Panc1 (cell line): ENCODE measurements at places on chromosomes 1 and 21. TPM values are rescaled to one million over a fixed set of nuclear protein-coding genes. Genes with fewer than 3 reads are reported as not detected.

The FAM43B gene
- 3.0 TPM for total RNA-seq

The PDZK1 gene
- total RNA-seq: 2.3 TPM

The NHLH2 gene
- not detected for total RNA-seq

The CD52 gene
- 1.6 TPM for total RNA-seq

The RGSL1 gene
- total RNA-seq: not detected

The FAAH gene
- 25.9 TPM for total RNA-seq

The FCRL6 gene
- total RNA-seq: not detected

The OR2T2 gene
- total RNA-seq: not detected

The OR2L5 gene
- not detected for total RNA-seq

The VWA5B1 gene
- total RNA-seq: not detected

The STYXL2 gene
- total RNA-seq: not detected

The TFF3 gene
- 8.9 TPM for total RNA-seq

The PKLR gene
- 0.13 TPM for total RNA-seq

The AMIGO1 gene
- total RNA-seq: 0.64 TPM

The LCE1C gene
- total RNA-seq: not detected

The OPRD1 gene
- 5.4 TPM for total RNA-seq

The CLIC6 gene
- total RNA-seq: 0.05 TPM

The ATAD3C gene
- 10.6 TPM for total RNA-seq

The MAP10 gene
- total RNA-seq: 1.5 TPM

The AMPD1 gene
- total RNA-seq: not detected

The FMO3 gene
- not detected for total RNA-seq

The CCDC17 gene
- 2.2 TPM for total RNA-seq

The UTS2 gene
- total RNA-seq: not detected

The KIAA0040 gene
- total RNA-seq: 0.31 TPM

The RNF220 gene
- 64.9 TPM for total RNA-seq

The RIPK4 gene
- total RNA-seq: 67.4 TPM

The FLG2 gene
- total RNA-seq: not detected

The MLLT11 gene
- total RNA-seq: 5.0 TPM

The LYPD8 gene
- not detected for total RNA-seq

The RNU1-1 gene
- 1,290 TPM for total RNA-seq

The LAMC2 gene
- 8.3 TPM for total RNA-seq

The PLA2G2C gene
- total RNA-seq: not detected

The LIX1L gene
- 23.3 TPM for total RNA-seq

The SERINC2 gene
- 14.0 TPM for total RNA-seq

The BEND5 gene
- total RNA-seq: not detected

The WNT4 gene
- total RNA-seq: 0.92 TPM

The SLC1A7 gene
- 0.31 TPM for total RNA-seq

The EXTL1 gene
- total RNA-seq: 0.10 TPM

The GUCA2A gene
- total RNA-seq: not detected
